A549 treated with DMSO at 1 μM for 4 hours (cell line): ENCODE measurements at places on chromosomes 7 and 10. TPM values are rescaled to one million over a fixed set of nuclear protein-coding genes. Genes with fewer than 3 reads are reported as not detected.

CDC14C gene
- not detected in 5 replicates for total RNA-seq

TEX36 gene
- total RNA-seq = not detected in 5 replicates

CASTOR2 gene
- total RNA-seq = 1.8 to 3.8 TPM (median 2.7 TPM) in 5 replicates

PLXNA4 gene
- total RNA-seq = 1.3 to 2.3 TPM (median 2.0 TPM) in 5 replicates

TTYH3 gene
- 49.0 to 70.3 TPM (median 56.4 TPM) in 5 replicates for total RNA-seq

OR2A5 gene
- not detected in 5 replicates for total RNA-seq

MLXIPL gene
- total RNA-seq = 0.25 to 1.4 TPM (median 1.0 TPM) in 5 replicates

ABCB1 gene
- total RNA-seq = 0.05 to 0.50 TPM (median 0.13 TPM) in 4 of 5 replicates, not detected in the other

MMD2 gene
- total RNA-seq = not detected in 5 replicates

PLXDC2 gene
- 0.06 TPM in 2 of 5 replicates, not detected in the others for total RNA-seq

LRRC18 gene
- not detected in 5 replicates for total RNA-seq

FOXI2 gene
- total RNA-seq = not detected in 5 replicates

PDE1C gene
- total RNA-seq = 4.0 to 7.1 TPM (median 6.1 TPM) in 5 replicates

ADIRF gene
- total RNA-seq = 0.17 TPM in 1 of 5 replicates, not detected in the others

ARMC10 gene
- 26.7 to 43.6 TPM (median 39.2 TPM) in 5 replicates for total RNA-seq

ASB4 gene
- total RNA-seq = 0.13 to 0.37 TPM (median 0.32 TPM) in 5 replicates

PRPS1L1 gene
- total RNA-seq = not detected in 5 replicates

CTAGE8 gene
- total RNA-seq = not detected in 5 replicates

SFRP4 gene
- 3.5 to 4.6 TPM (median 3.9 TPM) in 5 replicates for total RNA-seq

SHOC2 gene
- 15.8 to 24.9 TPM (median 21.0 TPM) in 5 replicates for total RNA-seq

MALRD1 gene
- total RNA-seq = not detected in 5 replicates

CPN1 gene
- 0.16 to 0.60 TPM (median 0.41 TPM) in 5 replicates for total RNA-seq

PSPH gene
- total RNA-seq = 27.6 to 35.0 TPM (median 30.6 TPM) in 5 replicates

NUTM2E gene
- 0.36 to 0.43 TPM (median 0.40 TPM) in 5 replicates for total RNA-seq

LRRC4 gene
- not detected in 5 replicates for total RNA-seq
